ENCODE measurements at places on chromosomes 2 and 18.

DNA sequence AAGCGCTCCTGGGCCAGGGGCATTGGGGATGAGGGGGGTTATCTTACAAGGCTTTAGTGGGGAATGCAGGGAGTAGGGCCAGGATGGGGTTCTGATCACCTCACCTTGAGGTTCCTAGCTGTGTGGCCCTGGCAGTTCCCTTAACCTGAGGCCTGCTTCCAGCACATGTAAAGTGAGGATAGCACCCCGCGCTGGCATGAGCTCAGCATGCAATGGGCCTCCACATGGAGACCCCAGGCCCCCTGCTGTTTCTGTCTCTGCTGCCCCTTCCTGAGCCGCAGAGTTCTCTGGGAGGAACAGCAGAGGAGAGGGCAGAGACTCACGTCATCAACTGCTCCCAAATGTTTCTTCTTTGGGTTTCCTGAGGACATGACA, 8.6 kb upstream of the TEX51 start:
- no peak for DNase-seq

GRCh38 chr18:79203017-79203605, 133.9 kb downstream of the ATP9B start:
- DNase-seq: no peak

DNA sequence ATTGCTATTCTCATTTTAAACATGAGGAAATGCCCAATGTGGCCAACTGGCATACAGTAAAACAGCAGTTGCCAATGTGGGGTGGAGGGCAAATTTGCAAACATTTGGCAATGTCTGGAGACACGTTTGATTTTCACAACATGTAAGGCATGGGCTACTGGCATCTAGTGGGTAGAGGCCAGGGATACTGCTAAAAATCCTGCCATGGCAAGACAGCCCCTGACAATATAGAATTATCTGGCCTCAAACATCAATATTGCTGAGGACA, 168.6 kb downstream of the KCNE4 start:
- DNase-seq: no peak

- no peak for DNase-seq
These were observed 112.5 kb downstream of the FAM210A start for GRCh38 chr18:13613591-13614501.

GRCh38 chr2:141927536-141927935, 203.3 kb downstream of the LRP1B start:
- no peak for DNase-seq

- no peak for DNase-seq
These were observed 2.8 kb upstream of the LBX2 start for GRCh38 chr2:74502147-74502719.

GRCh38 chr2:151946899-151947812, 118.9 kb upstream of the ARL5A start:
- DNase-seq: peak; percentile 46

GRCh38 chr2:230335461-230335863, 8.5 kb downstream of the SP140L start:
- no peak for DNase-seq

- no peak for DNase-seq
These were observed 24.7 kb downstream of the ASB18 start for GRCh38 chr2:236239276-236240065.

DNA sequence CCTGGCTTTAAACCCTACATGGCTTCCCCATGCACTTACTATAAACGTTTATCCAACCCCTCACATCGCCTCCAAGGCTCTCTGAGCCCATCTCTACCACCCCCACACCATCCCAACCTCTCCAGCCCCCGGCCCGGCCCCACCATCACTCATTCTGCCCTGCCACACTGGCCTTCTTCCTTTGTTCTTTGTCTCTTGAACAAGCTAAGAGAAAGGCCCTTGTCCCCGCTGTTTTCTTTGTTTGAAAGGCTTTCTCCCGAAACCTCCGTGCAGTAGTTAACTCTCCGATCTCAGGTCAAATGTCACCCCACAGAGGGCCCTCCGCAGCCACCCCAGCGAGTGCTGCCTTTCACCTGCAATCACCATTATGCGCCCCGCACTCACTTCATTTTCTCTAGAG, 100.4 kb downstream of the AFF3 start:
- no peak for DNase-seq

- DNase-seq: no peak
These were observed 6.0 kb downstream of the MRPL30 start for GRCh38 chr2:99187011-99187410.

DNA sequence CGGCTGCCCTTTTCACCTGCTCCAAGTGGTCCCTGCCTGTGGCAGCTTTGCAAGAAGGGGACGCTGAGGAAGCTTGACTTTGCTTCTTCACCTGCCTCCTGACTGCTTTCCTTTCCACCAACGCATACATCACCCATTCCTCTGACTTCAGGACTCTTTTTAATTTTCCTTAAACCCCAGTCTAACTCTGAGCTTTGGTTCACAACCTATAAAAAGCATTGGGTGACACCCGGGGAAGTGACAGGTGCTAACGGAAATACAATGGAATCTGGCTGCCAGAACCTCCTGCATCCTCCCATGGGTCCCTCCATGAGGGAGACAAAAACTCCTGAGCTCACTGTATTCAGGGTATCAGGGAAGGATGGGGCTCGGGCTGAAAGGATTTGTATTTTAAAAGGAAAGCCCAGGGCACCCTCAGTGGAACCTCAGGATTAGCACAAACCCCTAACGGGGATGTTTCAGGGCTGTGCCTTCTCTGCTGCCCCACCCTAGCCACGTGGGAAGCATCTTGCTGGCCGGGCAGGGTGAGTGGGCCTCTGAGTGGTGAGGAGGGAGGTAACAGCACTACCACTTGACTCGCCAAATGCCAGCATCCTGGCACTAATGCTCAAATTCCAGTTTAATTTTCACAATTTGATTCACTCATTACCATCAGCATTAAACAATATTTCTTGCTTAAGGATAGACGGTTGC, 284.8 kb downstream of the CELF4 start:
- DNase-seq: no peak

- DNase-seq: no peak
These were observed 96.6 kb downstream of the MAP4K4 start for GRCh38 chr2:101794141-101794540.

DNA sequence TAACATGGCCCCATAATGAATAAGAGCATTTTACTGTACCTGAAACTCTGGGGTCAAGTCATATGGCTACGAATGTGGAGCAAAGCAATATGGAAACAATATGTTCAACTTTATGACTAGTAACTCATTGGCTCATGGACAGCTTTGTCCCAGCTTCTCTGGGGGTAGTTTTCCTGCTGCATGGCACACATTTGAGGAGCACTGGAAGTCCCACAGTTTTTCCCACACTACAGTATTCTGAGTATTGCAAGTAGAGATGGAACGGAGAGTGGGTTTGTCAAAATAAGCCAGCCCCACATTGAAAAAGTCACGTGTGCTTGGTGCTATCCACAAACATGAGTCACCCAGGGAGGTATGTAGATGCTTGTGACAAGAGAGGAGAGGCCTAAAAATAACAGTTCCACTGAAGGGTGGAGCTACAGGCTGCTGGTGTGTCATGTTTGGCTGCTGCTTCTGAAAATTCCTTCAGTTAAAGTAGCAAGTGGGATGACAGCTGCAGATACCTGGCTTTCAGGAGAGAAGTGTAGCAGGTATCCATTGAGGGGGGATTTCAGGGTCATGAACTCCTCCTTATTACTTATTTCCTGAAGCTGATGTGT, 48.2 kb upstream of the CTAGE1 start:
- peak; percentile 5 for DNase-seq

DNA sequence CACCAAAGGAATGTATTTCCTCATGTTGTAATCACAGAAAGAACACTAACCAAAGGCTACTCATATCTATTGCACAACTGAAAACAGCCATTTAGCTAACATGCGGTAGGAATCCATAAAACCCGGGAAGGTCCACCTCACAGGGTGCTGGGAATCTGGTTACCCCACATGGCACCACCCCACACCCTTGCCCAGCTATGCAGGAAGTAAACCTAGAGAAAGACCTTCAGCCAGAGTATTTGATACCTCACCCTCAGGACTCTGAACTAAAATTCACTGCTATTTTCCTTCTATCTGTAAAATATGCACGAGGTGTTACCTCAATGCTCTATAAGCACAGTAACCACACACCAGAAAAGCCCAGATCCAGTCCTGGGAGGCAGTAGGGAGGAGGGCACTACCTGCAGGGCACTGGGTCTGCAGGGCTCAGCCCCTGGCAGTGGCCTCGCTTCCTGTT, 45.8 kb downstream of the PTPN2 start:
- DNase-seq: peak; percentile 90

GRCh38 chr2:168212866-168213265, 34.5 kb downstream of the STK39 start:
- DNase-seq: no peak
